ENCODE measurements at places on chromosomes 13 and 19. TPM values are rescaled to one million over a fixed set of nuclear protein-coding genes. Genes with fewer than 3 reads are reported as not detected.

DNA sequence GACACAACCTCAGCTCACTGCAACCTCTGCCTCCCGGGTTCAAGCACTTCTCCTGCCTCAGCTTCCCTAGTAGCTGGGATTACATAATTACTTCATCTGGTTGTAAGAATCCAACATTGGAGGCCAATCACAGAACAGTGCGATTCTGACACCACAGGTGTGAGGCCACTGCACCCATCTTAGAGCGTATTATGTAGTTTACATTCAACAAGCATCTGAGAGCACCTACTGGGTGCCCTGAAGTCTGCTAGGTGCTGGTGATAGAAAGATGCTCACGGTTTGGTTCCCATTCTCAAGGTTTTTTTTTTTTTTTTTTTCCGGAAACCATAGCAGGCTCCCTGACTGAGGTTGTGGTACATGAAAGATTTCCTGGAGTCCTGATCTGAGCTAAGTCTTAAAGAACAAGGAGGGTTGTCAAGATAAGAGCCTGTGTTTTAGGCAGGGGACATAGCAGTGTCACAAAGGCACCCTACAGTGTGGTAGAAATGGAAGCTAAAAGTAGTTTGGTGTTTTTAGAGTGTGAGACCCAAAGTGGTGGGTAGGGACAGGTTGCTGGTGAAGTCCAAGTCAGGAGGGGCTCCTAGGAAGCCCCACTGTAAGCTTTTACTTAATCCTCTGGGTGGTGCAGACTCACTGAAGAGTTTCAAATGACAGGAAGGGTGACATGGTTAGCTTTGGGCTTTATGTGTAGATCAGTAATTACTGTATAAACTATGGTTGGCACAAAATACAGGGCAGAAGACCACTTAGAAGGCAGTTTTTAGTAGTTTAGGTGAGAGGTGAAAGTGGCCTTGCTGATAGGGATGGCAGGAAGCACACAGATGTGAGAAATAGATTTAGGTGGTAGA, 15.2 kb downstream of the SAE1 start:
- H3K4me3 ChIP-seq = no peak overlapping the region
- peaks cover 43% of the 10 kb centered on the region for H3K36me3 ChIP-seq

GRCh38 chr13:102970542-102970941, 95.7 kb downstream of the SLC10A2 start:
- no peak overlapping the region for H3K27ac ChIP-seq
- DNase-seq = no peak
- H3K27me3 ChIP-seq = no peaks in the 10 kb centered on the region
- no peak overlapping the region for H3K4me3 ChIP-seq
- no peaks in the 10 kb centered on the region for H3K4me1 ChIP-seq

DNA sequence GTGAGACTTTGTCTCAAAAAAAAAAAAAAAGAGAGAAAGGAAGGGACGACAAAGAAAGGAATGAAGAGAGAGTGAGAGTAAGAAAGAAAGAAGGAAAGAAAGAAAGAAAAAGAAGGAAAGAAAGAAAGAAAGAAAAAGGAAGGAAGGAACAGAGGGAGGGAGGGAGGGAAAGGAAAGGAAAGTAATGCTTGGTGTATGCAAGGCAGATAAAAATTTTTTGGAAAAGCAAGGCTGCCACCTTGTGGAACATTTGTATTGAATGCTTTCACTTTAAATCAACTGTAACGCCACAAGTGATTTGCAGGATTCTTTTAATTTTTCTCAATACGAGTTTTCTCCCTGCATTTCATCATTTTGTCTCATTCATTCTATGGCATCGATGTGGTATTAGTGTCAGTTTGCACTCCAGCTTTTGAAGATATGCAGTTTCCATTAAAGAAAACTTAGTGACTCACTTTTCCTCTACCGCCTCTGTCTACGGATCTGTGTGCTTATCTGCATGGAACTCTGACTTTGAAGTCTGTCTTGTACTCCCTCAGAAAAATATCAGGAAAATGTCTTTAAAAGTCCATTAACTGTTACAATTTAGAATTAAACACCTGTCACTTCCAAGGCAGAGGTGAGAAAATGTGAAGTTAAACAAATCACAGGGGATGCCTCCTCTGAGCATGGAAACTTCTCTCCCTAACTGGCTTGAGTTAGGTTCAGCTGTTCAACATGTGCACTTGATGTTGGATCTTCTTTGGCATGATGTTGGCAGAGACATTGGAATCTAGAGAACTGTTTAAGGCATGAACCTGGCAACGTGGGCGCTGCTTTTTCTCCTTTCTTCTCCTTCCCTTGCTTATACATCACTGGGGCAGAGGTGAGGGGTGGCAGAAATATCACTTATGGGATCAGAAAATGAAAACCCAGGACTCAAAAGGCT, 20.0 kb upstream of the ZDHHC20 start:
- no peaks in the 10 kb centered on the region for H3K27me3 ChIP-seq
- H3K4me1 ChIP-seq = peaks cover 5% of the 10 kb centered on the region
- no peaks in the 10 kb centered on the region for H3K36me3 ChIP-seq
- no peak overlapping the region for H3K27ac ChIP-seq
- peak overlapping the region; percentile 6 for H3K4me3 ChIP-seq
- no peak for DNase-seq

DNA sequence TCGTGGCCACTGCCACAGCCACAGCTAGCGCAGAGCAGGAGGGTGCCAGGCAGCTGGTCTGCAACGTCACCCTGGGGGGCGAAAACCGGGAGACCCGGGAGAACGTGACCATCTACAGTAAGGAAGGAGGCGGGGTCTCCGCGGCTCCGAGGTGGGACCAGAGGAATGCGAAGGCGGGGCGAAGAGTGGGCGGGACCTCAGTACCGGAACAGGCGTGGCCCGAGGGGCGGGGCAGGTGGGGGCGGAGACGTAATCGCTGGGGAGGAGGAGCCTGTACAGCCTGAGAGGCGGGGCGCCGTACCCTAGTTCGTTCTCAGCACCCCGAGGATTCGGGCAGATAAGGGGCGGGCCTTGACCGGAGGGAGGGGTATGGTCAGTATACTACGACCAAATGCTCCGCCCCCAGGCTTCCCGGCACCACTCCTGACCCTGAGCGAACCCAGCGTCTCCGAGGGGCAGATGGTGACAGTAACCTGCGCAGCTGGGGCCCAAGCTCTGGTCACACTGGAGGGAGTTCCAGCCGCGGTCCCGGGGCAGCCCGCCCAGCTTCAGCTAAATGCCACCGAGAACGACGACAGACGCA, 2.5 kb downstream of the ICAM5 start:
- peak; percentile 85 for DNase-seq
- H3K27me3 ChIP-seq = peaks cover 15% of the 10 kb centered on the region
- H3K27ac ChIP-seq = no peak overlapping the region
- H3K36me3 ChIP-seq = no peaks in the 10 kb centered on the region

GRCh38 chr19:30119180-30119908, 177.3 kb downstream of the URI1 start:
- no peaks in the 10 kb centered on the region for H3K36me3 ChIP-seq
- H3K27ac ChIP-seq = no peak overlapping the region
- no peak for DNase-seq
- H3K4me1 ChIP-seq = no peaks in the 10 kb centered on the region

GRCh38 chr13:77729502-77730221, 32.2 kb downstream of the SLAIN1 start:
- H3K27me3 ChIP-seq = no peaks in the 10 kb centered on the region
- no peak overlapping the region for H3K27ac ChIP-seq
- DNase-seq = no peak

- DNase-seq = no peak
- no peaks in the 10 kb centered on the region for H3K36me3 ChIP-seq
- H3K4me3 ChIP-seq = no peak overlapping the region
- no peaks in the 10 kb centered on the region for H3K27me3 ChIP-seq
Observed at GRCh38 chr13:40582531-40582930, 83.9 kb downstream of the FOXO1 start.

DNA sequence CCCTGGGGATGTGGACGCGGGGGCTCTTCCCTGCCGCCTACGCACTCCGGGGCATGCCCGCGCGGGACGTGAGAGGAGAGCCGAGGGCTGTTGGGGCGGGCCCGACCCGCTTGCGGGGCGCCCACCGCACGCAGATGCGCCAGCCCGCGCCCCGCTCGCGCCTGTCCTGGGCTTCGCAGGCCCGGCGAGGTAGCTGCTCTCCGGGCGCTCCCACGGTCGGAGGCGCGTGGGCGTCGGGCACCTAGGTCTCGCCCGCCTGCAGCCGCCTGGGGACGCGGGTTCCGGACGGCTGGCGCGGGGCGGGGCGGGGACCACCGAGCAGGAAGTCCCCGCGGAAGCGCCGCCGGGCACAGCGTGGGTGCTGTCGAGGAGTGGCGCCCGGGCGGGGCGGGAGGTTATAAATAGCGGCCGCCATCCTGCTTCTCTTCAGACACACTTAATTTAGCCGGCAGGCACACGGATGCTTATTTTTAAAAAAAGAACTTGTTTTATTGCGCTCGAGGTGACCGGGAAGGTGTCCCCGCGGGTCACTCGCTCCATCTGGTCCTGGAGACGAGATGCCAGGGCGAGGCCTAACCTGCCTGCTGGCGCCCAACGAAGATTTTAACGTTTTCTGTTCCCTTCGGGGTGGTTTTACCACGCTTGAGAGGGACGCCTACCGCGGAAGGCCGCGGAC, 561 bp upstream of the GJA3 start:
- no peak overlapping the region for H3K27ac ChIP-seq
- H3K27me3 ChIP-seq = peaks cover 4% of the 10 kb centered on the region
- peaks cover 13% of the 10 kb centered on the region for H3K4me1 ChIP-seq
- DNase-seq = no peak
- peak overlapping the region; percentile 38 for H3K4me3 ChIP-seq

- H3K4me3 ChIP-seq = no peak overlapping the region
- H3K4me1 ChIP-seq = no peaks in the 10 kb centered on the region
Observed at GRCh38 chr13:109160357-109160756, 530.9 kb downstream of the MYO16 start.

DNA sequence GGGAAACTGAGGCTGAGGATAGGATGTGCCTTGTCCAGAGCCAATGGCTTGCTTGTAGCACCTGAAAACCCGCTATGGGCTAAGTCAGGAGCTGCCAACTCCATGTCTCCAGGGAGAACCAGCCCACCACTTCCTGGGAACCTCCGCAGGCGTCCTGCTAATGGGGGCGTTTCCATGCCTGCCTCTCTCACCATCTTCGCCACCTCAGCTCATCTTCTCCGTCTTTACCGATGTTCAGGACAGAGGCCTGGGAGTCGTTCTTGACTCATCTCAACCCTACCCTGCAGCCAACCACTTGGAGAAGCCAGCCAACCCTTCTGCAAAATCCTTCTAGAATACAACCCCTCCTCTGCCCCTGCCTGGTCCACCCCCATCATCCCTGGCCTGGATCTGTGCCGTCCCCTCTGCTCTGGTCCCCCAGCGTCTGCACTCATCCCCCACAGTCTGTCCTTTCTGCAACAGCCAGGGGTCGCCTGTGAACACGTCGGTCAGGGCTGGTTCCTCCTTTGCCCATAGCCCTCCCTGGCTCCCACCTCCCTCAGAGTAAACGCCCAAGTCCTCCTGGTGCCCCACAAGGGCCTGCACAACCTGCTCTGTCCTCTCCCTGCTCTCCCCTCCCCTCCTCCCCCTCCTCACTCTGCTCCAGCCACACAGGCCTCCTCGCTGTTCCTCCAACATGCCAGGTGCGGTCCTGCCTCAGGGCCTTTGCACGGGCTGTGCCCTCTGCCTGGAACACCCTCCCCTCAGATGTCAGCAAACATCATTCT, 31.0 kb downstream of the PTPRS start:
- H3K27ac ChIP-seq = no peak overlapping the region
- no peak for DNase-seq
- no peaks in the 10 kb centered on the region for H3K36me3 ChIP-seq

DNA sequence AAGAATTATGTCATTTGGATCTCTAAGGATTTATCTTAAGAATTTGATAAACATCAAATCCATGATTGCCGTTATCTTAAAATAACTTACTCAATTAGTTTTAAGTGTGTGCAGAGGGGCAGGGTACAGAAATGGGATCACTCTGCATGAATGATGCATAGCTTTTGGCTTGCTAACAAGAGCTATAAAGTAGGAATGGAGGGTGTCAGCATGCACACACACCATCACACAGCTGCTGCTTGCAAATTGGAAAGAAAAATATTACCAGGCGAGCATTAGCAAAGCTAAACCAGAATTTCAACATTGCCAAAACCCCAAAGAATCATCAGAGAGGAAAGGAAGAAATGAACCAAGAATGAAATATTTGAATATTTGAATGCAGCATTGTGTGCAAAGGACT, 580.6 kb downstream of the LMO7 start:
- DNase-seq = no peak
- H3K36me3 ChIP-seq = no peaks in the 10 kb centered on the region
- no peaks in the 10 kb centered on the region for H3K27me3 ChIP-seq
- H3K4me1 ChIP-seq = no peaks in the 10 kb centered on the region

- DNase-seq = no peak
- no peaks in the 10 kb centered on the region for H3K36me3 ChIP-seq
- H3K4me3 ChIP-seq = no peak overlapping the region
Observed at GRCh38 chr13:21242236-21242635, 65.8 kb downstream of the MRPL57 start.

- H3K27ac ChIP-seq = no peak overlapping the region
- H3K4me1 ChIP-seq = no peaks in the 10 kb centered on the region
- no peaks in the 10 kb centered on the region for H3K27me3 ChIP-seq
- no peaks in the 10 kb centered on the region for H3K36me3 ChIP-seq
- no peak overlapping the region for H3K4me3 ChIP-seq
Observed at GRCh38 chr13:66468656-66469055, 761.5 kb downstream of the PCDH9 start.

- no peaks in the 10 kb centered on the region for H3K36me3 ChIP-seq
- peaks cover 45% of the 10 kb centered on the region for H3K4me1 ChIP-seq
- H3K27me3 ChIP-seq = no peaks in the 10 kb centered on the region
- peak; percentile 61 for DNase-seq
- H3K4me3 ChIP-seq = peak overlapping the region; percentile 99
Observed at GRCh38 chr19:46602392-46603194, 1.5 kb downstream of the CALM3 start.

- H3K27me3 ChIP-seq = no peaks in the 10 kb centered on the region
- no peak overlapping the region for H3K4me3 ChIP-seq
- peak overlapping the region; percentile 47 for H3K27ac ChIP-seq
- H3K4me1 ChIP-seq = no peaks in the 10 kb centered on the region
- no peaks in the 10 kb centered on the region for H3K36me3 ChIP-seq
- DNase-seq = no peak
Observed at GRCh38 chr19:782185-782877, 14.9 kb upstream of the PTBP1 start.

YJEFN3 gene
- total RNA-seq = 2.2 TPM

ZSCAN5C gene
- total RNA-seq = not detected

MCEMP1 gene
- 0.46 TPM for total RNA-seq

C1QTNF9B gene
- total RNA-seq = not detected

ZFP14 gene
- 1.3 TPM for total RNA-seq

TBC1D17 gene
- total RNA-seq = 27.6 TPM

ZNF677 gene
- 1.4 TPM for total RNA-seq

RNF17 gene
- total RNA-seq = not detected

FFAR1 gene
- not detected for total RNA-seq

NLRP7 gene
- not detected for total RNA-seq

ZNF296 gene
- total RNA-seq = 0.37 TPM

ZNF560 gene
- total RNA-seq = not detected

FKRP gene
- total RNA-seq = 7.9 TPM

PSG11 gene
- not detected for total RNA-seq

All from right lobe of liver (tissue), 6 donors.